Stimulated activated CD4-positive, alpha-beta T cell treated with anti-CD3 and anti-CD28 coated beads, Interleukin-15, amount 100 ng/mL, for 1 hour (primary cell): ENCODE measurements at places on chromosomes 3 and 15.
A peak's percentile ranks its signal among the peaks of the same experiment; 100 is the strongest.

GRCh38 chr15:86919581-86919980, 839.9 kb downstream of the AGBL1 start:
- DNase-seq = no peak

- DNase-seq = no peak
These were observed 1.0 kb upstream of the P2RY13 start for GRCh38 chr3:151330379-151330778.

DNA sequence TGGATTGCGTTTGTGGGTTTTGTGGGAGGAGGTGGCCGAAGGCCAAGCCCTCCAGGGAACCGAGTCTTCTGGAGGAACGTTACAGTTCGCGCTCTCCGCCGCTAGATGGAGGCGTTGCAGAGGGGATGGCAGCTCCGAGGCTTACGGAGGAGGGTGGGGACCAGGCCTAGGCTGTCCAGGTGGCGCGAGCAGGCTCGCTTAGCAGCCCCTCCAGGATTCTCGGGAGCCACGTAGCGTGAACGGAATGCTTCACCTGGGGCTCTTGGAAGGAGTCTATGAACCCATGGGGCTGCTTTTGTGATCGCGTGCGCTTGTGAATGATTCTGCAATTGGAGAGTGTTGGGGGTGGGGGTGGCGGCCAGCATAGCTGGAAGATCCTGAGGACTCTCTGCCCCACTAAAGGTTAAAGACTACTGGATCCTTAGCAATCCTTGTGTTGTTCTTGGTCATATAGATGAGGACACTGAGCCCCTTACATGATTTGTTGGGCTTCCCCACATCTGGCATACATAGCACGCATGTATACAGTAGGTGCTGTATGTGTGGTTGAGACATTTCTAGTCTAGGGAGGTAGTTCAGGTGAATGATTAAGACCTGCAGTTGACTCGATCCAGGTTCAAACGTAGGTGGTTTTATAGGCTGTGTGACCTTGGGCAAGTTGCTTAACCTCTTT, 25.7 kb downstream of the FAM3D start:
- DNase-seq = peak; percentile 33

GRCh38 chr15:75468913-75469598, 17.6 kb upstream of the SIN3A start:
- no peak for DNase-seq

DNA sequence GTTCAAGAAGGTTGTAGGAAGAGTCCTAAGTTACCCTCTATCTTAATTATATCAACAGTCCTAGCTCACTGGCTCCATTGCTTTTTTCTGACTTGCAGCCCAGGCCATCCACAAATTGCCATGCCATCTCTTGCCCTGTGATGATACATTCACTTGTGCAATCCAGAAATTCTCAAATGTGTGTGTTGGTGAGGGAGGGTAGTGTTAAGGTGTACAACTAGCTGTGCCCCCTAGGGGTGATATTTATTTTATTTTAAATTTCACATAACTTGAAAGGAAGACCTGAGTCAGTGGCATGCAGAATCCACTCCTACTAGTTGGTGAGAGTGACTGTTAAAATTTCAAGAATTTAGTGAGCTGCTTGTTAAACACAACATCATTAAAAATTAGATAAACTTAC, 156.1 kb upstream of the ANKRD28 start:
- no peak for DNase-seq

DNA sequence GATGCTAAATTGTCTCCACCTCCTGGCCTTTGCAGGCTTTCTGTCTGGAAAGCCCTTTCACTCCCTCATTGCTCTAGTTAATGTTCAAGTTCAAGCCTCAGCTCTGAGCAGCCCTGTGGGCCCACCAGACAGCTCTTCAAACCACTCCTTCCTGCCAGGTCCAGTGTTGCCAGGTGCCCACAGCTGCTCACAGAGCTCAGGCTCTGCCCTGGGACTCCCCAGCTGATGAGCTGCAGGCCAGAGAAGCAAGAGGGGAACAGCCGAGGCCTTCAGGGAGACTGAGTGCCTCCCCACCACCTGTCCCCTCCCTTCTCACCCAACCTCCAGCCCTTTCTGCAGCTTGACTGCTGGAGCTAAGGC, 1.3 kb upstream of the ZBTB47 start:
- DNase-seq = no peak

GRCh38 chr15:89936051-89936785, 23.5 kb upstream of the ARPIN start:
- no peak for DNase-seq

DNA sequence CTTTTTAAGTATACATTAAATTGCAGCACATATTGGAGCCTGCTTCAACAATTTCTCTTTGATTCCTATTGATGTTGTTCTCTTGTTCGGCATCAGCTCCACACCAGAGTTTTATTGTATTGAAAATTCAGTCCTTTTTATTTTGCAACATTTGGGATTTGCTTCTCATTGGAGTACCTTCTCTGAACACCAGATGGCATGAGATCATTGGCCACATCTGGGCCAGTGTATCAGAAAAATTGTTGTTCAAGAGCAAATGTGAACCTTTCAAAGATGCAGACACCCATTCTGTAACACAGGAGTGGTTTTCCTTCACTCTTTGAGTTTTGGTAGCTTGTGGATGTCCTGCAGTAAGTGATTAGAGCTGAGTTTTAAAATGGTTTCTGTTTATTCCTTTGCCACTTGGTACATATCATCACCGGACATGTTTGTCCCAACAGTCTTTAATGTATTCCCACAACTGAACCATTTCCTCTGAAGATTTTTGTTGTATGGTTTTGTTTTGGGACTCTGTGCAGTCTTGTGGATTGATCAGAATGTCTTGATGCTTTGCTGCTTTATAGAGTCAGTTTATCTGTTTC, 96.1 kb downstream of the MCTP2 start:
- no peak for DNase-seq

GRCh38 chr3:23041918-23042696, 161.0 kb upstream of the UBE2E2 start:
- no peak for DNase-seq

DNA sequence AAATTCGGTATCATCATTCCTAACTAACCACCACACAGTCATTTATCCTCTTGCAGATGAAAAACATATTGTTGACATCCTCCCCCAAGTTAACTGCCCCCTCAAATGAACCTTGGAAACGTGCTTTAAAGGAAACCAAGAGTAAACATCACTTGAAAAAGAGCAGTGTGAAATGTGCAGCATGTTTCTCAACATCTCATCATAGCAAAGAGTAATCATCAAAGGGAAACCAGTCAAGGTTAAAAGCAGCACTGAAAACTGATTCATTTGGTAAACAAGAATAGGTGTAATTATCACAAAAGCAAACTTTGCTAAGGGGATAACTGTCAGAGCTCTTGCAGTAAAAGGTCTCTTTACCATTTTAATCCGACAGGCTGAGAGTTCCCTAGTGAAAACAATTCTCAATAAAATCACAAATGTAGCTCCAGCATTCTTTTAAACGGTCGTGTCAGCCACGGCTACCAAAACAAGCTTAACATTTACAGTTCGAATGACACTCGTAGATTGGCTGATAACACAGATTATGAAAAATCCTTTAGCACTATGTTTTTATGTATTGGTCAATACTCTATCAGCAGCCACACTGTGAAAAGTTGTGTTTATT, 461.0 kb downstream of the GBE1 start:
- DNase-seq = no peak

DNA sequence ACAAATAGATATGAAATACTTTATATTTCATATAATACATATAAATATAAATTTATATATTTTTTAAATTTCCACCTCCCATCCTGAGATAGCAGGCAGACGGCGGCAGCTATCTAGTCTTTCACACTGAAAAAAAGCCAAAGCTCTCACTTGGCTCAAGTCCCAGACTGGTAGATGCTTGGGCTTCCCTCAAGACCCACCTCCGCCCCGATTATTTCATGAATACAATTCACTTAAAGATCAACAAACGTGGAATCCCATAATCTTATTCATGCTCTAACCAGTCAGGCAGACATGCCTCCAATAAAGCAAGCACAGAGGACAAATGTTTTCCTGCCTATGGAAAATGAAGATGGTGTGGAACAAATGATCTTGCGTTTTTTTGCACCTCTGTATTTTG, 275.9 kb upstream of the NR2F2 start:
- no peak for DNase-seq

GRCh38 chr3:55329849-55330248, 157.3 kb downstream of the WNT5A start:
- DNase-seq = no peak

- no peak for DNase-seq
These were observed 603.0 kb upstream of the ROBO2 start for GRCh38 chr3:76436894-76437293.

DNA sequence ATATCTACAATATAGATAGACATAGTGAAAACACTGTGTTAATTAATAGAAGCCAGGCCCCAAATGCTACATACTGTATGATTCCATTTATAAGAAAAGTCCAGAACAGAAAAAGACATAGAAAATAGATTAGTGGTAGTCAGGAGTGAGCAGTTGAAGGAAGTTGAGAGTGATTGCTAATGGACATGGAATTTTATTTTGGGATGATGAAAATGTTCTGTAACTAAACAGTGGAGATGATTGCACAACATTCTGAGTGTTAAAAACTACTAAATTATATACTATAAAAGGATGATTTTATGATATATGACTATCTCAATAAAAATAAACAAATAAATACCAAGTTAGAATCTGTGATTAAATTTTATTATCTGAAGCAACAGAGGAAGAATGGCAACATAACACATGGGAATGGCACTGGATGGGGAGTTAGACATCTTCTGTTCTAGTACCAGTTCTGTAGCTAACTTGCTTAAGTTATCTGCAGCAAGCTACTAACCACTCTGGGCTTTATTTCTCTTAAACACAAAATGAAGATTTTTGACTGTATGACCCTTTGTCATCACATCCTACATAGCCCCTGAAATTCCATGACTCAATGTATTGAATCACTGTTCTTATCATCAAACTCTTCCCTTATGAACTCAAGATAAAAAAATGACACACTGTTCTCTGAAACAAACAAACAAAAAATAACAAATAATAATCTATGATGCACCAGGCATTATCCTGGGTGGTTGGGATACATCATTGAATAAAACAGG, 612.7 kb downstream of the TBL1XR1 start:
- no peak for DNase-seq

- no peak for DNase-seq
These were observed 18.2 kb downstream of the IDH2 start for GRCh38 chr15:90083954-90084607.

DNA sequence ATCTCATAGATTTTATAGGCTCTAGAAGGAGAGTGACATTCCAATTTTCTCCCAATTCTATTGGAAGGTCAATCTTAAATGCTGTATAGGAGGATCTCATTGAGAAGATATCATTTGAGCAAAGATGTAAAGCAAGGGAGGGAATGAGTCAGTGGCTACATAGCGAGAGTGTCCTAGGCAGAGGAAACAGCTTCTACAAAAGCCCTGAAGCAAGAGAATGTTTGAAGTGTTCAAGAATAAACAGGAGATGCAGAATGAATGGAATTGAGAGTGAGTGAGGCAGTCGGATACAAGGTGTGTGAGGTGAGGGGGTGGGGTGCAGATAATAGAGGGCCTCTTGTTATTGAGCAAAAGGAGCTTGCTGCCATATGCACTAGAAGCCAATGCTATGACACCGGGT, 545.9 kb downstream of the IGSF11 start:
- no peak for DNase-seq
